ENCODE measurements at places on chromosomes 12 and 14. TPM values are rescaled to one million over a fixed set of nuclear protein-coding genes. Genes with fewer than 3 reads are reported as not detected.

EIF2S3B gene
- 1.0 TPM for total RNA-seq

PLEKHG3 gene
- 75.3 TPM for total RNA-seq

DNA sequence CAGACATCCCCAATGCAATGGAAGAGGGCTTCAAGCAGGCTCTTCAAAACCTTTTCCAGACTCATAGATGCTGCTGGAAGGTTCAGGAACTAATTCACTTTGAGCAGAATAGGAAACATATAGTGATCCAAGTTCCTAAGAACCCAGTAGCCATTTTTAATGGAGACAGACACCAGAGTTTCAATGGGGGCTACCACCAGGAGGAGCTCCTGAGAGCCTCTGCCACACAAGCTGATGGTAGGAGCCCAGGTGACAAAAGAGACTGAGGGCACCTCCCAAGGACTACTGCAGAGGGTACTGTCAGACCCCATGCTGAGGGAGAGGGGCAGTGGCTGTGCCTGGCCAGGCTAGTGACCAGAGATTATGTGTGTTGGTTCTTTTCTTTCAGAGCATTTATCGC lies 45.9 kb downstream of the IFNG start:
- no peak overlapping the region for H3K4me3 ChIP-seq
- H3K27me3 ChIP-seq: peaks cover 4% of the 10 kb centered on the region
- DNase-seq: peak; percentile 69
- H3K4me1 ChIP-seq: peaks cover 12% of the 10 kb centered on the region
- no peak overlapping the region for H3K27ac ChIP-seq
- H3K36me3 ChIP-seq: no peaks in the 10 kb centered on the region

DNA sequence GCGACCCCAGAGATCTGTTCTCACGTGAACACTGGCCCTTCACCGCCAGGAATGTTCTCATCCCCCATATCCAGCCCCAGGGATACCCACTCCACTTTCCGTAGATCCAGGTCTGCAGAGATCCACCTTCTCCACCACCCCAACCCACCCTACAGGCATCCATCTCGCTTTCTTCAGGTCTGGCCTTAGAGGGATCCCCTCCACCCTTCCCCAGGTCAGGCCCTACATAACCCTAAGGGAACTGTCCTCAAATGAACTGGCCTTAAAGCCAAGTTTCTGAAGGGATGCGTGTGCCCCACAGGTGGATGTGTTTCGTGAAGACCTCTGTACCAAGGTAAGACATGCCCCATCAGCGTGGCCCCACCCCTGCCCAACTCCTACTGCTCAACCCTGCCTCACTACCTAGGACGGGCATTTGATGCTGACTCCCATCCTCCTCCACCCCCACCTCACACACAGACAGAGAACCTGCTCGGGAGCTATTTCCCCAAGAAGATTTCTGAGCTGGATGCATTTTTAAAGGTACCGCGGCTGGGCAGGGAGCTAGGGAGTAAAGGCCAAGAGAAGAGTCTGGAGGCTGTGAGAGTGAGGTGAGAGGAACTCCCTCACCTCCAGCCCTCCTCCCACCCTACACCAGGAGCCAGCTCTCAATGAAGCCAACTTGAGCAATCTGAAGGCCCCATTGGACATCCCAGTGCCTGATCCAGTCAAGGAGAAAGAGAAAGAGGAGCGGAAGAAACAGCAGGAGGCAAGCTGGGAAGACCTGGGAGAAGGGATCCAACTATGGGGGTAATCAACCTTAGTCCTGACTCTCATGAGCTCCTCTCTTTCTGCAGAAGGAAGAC lies 912 bp downstream of the PSME1 start:
- H3K4me1 ChIP-seq: peaks cover 31% of the 10 kb centered on the region
- DNase-seq: no peak
- peak overlapping the region; percentile 80 for H3K4me3 ChIP-seq
- no peak overlapping the region for H3K27ac ChIP-seq
- no peaks in the 10 kb centered on the region for H3K27me3 ChIP-seq

DNA sequence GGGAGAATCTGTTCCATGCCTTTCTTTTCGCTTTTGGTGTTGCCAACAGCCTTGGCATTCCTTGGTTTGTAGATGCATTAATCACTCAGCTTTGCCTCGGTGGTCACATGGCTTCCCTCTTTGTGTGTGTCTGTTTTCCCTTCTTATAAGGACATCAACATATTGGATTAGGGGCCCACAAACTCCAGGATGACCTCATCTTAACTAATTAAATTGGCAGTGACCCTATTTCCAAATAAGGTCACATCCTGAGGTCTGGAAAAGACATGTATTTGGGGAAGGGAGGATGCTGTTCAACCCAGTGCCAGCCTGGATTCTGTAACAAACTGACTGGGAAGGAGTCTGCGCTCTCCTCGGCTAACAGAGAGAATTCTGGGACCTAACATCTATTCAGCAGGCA lies 365.7 kb upstream of the FKBP4 start:
- no peak for DNase-seq
- no peak overlapping the region for H3K4me3 ChIP-seq
- peaks cover 11% of the 10 kb centered on the region for H3K36me3 ChIP-seq
- H3K4me1 ChIP-seq: peaks cover 14% of the 10 kb centered on the region
- no peaks in the 10 kb centered on the region for H3K27me3 ChIP-seq
- H3K27ac ChIP-seq: no peak overlapping the region

DNA sequence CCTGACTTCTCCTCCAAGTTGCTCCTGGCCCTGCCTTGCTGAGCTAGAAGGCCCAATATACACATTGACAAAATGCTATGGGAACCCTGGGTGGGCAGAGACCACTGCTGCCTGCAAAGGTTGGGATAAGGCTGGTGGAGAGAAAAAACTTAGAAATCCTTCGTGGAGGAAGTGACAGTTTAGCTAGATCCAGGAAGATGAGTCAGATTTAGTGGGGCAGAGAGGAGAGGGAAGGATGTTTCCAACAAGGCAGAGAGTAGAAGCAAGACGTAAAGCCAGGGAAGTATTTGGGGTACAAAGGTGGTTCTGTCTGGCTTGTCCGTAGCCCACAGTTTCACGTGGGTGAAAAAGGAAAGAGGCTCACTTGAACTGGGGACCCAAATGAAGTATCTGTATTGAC lies 69.0 kb upstream of the CLMN start:
- peaks cover 7% of the 10 kb centered on the region for H3K36me3 ChIP-seq
- H3K27ac ChIP-seq: no peak overlapping the region

DNA sequence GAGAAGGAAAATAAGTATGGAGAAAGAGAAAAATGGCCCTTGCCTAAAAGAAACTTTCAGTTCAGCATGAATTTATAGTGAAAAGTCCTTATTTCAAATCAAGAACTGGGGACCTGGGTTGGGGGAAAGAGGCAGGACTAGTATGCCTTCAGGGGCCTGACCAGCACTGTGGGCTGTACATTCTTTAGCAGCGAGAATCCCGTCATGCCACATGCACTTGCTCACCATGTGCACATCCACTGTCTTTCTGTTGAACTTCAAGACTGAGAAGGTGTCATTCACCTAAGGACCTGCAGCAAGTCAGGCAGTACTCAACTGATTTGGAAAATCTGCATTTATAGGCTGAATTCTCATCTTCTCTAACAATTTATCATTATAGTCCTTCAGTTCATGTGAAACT lies 50.2 kb downstream of the RAB35 start:
- no peak overlapping the region for H3K27ac ChIP-seq
- H3K4me3 ChIP-seq: no peak overlapping the region
- no peaks in the 10 kb centered on the region for H3K36me3 ChIP-seq

GRCh38 chr14:54567639-54568561 lies 972 bp downstream of the SAMD4A start:
- peaks cover 2% of the 10 kb centered on the region for H3K36me3 ChIP-seq
- H3K27me3 ChIP-seq: peaks cover 33% of the 10 kb centered on the region
- H3K4me1 ChIP-seq: peaks cover 21% of the 10 kb centered on the region
- DNase-seq: peak; percentile 72
- H3K27ac ChIP-seq: no peak overlapping the region
- peak overlapping the region; percentile 94 for H3K4me3 ChIP-seq

- peak overlapping the region; percentile 5 for H3K4me3 ChIP-seq
- peaks cover 26% of the 10 kb centered on the region for H3K4me1 ChIP-seq
- peaks cover 14% of the 10 kb centered on the region for H3K36me3 ChIP-seq
- DNase-seq: no peak
- H3K27ac ChIP-seq: peak overlapping the region; percentile 71
Observed at GRCh38 chr12:39763071-39763889, 143.7 kb upstream of the ABCD2 start.

DNA sequence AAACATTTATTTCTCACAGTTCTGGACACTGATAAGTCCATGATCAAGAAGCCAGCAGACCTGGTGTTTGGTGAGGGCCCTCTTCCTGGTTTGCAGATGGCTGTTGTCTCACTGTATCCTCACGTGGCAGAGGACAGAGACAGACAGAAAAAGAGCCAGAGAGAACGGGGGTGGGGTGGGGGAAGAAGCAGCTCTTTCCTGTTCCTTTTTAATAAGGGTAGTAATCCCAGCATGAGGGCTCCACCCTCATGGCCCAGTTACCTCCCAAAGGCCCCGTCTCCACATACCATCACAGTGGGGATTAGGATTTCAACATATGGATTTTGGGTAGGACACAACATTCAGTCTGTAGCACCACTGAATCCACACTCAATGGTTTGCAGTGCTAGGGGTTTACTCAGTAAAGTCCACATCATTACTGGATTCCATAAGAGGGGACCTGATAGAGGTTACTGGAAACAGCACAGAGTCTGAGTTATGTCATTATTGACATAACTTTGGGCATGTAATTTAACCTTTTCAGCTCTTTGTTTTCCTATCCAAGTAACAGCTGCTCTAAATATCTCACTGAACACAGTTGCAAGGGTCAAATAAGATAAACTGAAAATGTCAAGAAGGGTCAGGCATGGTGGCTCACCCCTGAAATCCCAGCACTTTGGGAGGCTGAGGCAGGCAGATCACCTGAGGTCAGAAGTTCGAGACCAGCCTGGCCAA lies 53.2 kb downstream of the RPAP3 start:
- H3K4me3 ChIP-seq: no peak overlapping the region
- no peak overlapping the region for H3K27ac ChIP-seq
- no peak for DNase-seq
- H3K4me1 ChIP-seq: peaks cover 14% of the 10 kb centered on the region

GRCh38 chr14:95387826-95388445 lies 68.2 kb upstream of the CLMN start:
- no peak for DNase-seq
- H3K36me3 ChIP-seq: peaks cover 7% of the 10 kb centered on the region
- H3K4me1 ChIP-seq: peaks cover 3% of the 10 kb centered on the region
- H3K27me3 ChIP-seq: peaks cover 2% of the 10 kb centered on the region

DNA sequence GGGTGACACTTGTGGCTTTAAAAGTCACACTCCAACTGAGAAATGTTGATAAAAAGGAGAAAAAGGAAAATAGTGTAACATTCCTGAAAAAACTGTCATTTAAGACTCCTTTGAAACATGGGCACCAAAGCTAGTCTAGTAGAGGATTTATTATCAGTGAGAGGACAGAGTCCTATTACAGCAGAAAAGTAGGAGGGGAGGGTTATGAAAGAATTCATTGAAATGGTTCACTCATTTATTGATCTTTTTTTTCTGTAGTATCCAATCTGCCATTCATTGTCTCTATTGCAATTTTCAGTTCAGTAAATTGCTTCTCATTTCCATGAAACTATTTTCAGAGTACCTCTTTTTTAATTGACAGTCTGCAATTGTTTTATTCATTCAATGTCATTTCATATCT lies 25.4 kb downstream of the PPM1A start:
- DNase-seq: no peak
- H3K4me3 ChIP-seq: no peak overlapping the region
- H3K36me3 ChIP-seq: peaks cover 4% of the 10 kb centered on the region
- no peaks in the 10 kb centered on the region for H3K27me3 ChIP-seq

GRCh38 chr14:76465664-76466063 lies 89.7 kb downstream of the ESRRB start:
- H3K27ac ChIP-seq: no peak overlapping the region
- peaks cover 7% of the 10 kb centered on the region for H3K4me1 ChIP-seq
- no peaks in the 10 kb centered on the region for H3K36me3 ChIP-seq
- H3K4me3 ChIP-seq: no peak overlapping the region

DNA sequence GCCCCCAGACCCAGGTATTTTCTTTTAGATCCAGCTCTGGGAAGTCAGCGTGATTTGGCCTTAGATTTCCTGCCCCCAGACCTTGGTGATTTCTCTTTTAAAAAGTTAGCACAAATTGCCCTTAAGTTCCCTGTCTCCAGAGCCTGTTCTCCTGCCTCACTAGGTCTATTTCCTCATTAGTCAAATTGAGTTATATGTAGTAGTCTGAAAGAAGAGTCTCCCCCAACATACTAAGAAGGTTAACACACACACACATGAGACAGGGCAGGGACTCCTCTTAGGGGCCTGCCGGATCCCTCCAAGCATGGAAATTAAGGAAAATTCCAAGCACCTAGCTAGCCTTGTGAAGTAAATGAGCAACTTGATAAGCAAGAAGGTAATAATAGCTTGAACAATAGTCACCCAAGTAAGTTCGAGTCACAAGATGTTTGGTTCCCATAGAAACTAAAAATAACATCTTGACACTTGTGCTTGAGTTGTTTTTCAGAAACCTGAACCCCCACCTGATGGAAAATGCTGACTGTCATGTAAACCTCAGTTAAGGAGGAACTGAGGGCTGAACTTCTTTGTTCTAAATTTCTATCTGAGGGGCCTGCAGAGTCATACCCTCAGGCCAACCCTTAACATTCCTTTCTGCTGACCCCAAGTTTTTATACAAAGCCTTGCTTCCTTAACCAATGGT lies 51.6 kb downstream of the CAND1 start:
- peak overlapping the region; percentile 31 for H3K27ac ChIP-seq
- peaks cover 4% of the 10 kb centered on the region for H3K4me1 ChIP-seq
- peaks cover 51% of the 10 kb centered on the region for H3K36me3 ChIP-seq
- H3K27me3 ChIP-seq: no peaks in the 10 kb centered on the region

- no peaks in the 10 kb centered on the region for H3K4me1 ChIP-seq
- no peak for DNase-seq
- H3K27me3 ChIP-seq: no peaks in the 10 kb centered on the region
- no peak overlapping the region for H3K27ac ChIP-seq
Observed at GRCh38 chr14:53047307-53048069, 96.6 kb upstream of the FERMT2 start.
